Activated CD8-positive, alpha-beta memory T cell treated with anti-CD3 and anti-CD28 coated beads for 4 hours (primary cell): ENCODE measurements at places on chromosomes 2 and 18.

- no peak for DNase-seq
These were observed 380.4 kb downstream of the TNS1 start for GRCh38 chr2:217622205-217623060.

GRCh38 chr2:20453087-20453486, 6.2 kb downstream of the RHOB start:
- no peak for DNase-seq

DNA sequence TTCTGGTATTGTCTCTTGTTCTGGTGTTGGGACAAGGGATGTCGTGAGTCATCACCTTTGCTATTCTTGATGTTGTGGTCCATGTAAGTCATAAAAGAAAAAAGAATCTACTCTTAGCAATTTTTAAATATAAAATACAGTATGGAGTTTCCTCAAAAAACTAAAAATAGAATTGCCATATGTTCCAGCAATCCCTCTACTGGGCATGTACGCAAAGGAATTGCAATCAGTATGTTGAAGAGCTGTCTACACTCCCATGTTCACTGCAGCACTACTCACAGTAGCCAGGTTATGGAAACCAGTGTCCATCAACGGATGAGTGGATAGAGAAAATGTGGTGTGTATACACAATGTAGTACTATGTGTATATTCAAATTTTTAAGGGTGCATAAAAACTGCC, 10.9 kb upstream of the GNAL start:
- DNase-seq = no peak

DNA sequence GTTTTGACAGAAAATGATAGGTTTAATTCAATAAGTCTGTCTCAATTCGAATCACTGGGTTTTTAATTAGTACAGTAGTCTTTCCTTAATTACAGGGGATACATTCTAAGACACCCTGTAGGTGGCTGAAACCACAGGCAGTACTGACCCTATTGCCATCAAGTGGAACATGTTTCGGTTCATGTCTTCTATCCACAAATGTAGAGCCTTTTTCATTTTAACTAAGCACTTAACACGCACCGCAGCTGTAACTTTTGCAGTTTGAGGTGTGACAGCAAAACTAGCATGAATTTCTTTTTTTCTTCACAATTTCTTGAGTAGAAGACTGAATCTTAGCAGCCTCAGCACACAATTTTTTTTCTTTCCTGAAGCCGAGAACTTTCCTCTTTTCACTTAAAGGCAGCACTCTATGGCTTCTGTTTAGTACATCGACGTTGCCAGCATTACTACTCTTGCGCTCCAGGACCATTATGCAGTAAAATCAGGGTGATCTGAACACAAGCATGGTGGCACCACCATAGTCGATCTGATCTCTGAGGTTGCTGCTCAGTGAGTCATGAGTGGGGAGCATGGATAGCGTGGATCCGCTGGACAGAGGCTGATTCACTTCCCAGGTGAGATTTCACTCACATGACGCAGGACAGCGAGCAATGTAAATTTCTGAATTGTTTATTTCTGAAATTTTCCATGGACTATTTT, 805.1 kb downstream of the RNF144A start:
- no peak for DNase-seq

DNA sequence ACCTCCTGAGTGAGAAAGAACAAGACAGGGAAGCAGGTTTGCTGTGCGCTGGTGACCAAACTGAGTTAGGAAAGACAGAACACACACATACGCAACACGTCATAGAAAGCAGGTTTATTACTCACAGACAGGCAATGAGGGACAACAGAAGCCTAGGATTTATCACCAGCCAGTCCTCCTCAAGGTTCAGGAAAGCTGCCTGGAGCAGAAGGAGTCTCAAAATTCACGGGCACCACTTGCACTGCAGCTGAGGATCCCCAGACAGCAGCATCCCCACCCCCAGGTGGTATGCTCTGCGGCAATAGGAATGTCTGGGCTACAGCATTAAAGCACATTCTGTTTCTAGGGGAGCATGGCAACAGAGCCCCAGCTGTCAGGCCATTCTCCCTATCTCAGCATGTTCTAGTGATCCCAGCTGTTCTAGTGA, 284.4 kb upstream of the RGPD4 start:
- DNase-seq = no peak

GRCh38 chr18:27130065-27130630, 55.0 kb downstream of the CHST9 start:
- no peak for DNase-seq

- DNase-seq = no peak
These were observed 13.2 kb downstream of the CNNM4 start for GRCh38 chr2:96773922-96774321.

DNA sequence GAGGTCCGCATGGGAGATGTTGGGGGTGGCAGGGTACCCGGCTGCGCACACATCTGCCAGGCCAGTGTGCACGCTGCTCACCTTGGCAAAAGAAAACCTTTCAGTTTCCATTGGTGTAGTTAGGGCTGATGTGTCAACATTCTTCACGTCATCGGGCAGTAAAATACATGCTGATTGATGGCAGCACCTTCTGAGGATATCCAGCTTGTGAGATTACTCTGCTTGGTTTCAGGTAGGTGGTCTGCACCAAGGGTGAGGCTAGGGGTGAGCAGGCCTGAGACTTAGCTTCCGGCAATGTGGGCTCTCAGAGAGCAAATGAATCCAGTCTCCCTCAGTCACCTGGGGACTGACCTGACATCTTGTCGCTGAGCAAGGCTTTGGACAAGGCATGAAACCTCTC, 19.3 kb upstream of the ACKR3 start:
- no peak for DNase-seq

GRCh38 chr2:99772591-99773331, 282.9 kb upstream of the REV1 start:
- DNase-seq = no peak

GRCh38 chr2:39188960-39189494, 54.7 kb downstream of the CDKL4 start:
- DNase-seq = no peak

DNA sequence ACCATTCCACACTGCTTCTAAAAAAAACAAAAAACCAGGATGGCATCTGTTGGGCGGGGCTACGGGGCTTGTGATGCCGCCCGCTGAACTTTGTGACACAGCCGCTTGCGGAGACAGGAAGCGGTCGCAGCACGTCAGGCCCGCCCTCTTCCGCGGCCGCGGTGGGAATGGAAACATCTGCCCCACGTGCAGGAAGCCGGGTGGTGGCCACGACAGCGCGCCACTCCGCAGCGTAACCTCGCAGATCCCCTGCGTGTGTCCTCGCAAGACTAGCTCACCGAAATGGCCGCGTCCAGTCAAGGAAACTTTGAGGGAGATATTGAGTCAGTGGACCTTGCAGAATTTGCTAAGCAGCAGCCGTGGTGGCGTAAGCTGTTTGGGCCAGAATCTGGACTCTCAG, 168.5 kb downstream of the SUCLG1 start:
- no peak for DNase-seq

GRCh38 chr2:221480163-221480562, 91.9 kb downstream of the EPHA4 start:
- no peak for DNase-seq

- DNase-seq = no peak
These were observed 621.1 kb downstream of the BCL11A start for GRCh38 chr2:59932341-59932740.

DNA sequence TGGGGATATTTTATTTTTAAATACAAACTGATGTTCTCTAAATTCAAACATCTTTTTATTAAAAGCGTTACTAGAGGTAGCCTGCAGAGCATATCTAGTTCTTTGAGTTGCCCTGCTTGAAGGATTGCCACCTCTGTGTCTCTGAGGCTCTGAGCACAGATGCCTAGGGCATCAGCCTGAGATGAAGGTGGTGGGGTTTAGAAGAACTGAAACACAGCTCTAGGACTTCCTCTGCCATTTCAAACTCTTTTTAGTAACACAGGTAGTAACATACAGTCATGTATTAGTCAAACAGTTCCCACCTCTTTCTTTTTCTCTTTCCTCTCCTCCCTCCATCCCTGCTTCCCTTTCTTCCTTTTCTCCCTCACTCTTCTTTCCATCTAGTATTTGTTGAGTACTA, 57.6 kb downstream of the TTC21B start:
- no peak for DNase-seq

DNA sequence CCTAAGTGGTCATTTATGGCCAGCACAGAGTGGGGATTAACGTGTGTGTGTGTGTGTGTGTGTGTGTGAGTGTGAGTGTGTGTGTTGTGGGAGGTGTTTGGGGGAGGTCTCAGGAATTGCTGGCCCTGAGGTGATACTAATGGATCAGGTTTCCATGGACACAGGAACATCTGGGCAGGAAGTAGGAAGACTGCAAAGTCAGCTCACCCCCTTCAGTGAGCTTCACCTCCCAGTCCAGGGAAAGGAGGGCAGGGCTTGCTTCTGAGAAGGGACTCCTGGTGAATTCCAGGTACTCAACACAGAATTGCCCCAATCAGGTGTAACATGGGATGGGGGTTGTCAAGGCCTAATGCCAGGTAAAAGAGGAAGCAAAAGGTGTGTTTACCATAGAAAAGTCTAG, 30.3 kb upstream of the IL1R1 start:
- no peak for DNase-seq

GRCh38 chr2:25320077-25320476, 21.6 kb downstream of the DNMT3A start:
- DNase-seq = no peak

GRCh38 chr2:37449761-37450296, 105.4 kb downstream of the QPCT start:
- no peak for DNase-seq

GRCh38 chr2:190216829-190217228, 102.8 kb downstream of the HIBCH start:
- DNase-seq = no peak

- DNase-seq = no peak
These were observed 570.8 kb downstream of the CCDC85A start for GRCh38 chr2:56754627-56755026.

GRCh38 chr2:68167186-68167585, 9.5 kb downstream of the PNO1 start:
- DNase-seq = no peak

- no peak for DNase-seq
These were observed 364.4 kb downstream of the RND3 start for GRCh38 chr2:150122871-150123613.

- DNase-seq = no peak
These were observed 42.7 kb downstream of the VSNL1 start for GRCh38 chr2:17583166-17583565.

- no peak for DNase-seq
These were observed 2.8 kb downstream of the CAPN10 start for GRCh38 chr2:240589375-240589774.

GRCh38 chr2:45026924-45027450, 17.7 kb upstream of the SIX2 start:
- no peak for DNase-seq

GRCh38 chr2:78162202-78162601, 640.0 kb upstream of the LRRTM4 start:
- DNase-seq = no peak

GRCh38 chr2:150027164-150027563, 439.6 kb upstream of the MMADHC start:
- no peak for DNase-seq

GRCh38 chr2:28810384-28811285, at the start of gene SPDYA:
SPDYA (plus strand) TSS chr2:28810834; CDS start chr2:28816015, 5,181 bp downstream.
- DNase-seq = peak; percentile 63
